ENCODE measurements at places on chromosomes 2 and 18.

GRCh38 chr2:79547568-79547967 lies 34.7 kb downstream of the CTNNA2 start:
- no peak for DNase-seq

- no peak for DNase-seq
These were observed 1162.8 kb upstream of the TMEFF2 start for GRCh38 chr2:193357508-193357907.

GRCh38 chr18:79940126-79940813 lies 11.2 kb downstream of the SLC66A2 start:
- DNase-seq, result no peak

- DNase-seq, result no peak
These were observed 185.5 kb upstream of the SETBP1 start for GRCh38 chr18:44495151-44495550.

- DNase-seq, result no peak
These were observed 1.4 kb downstream of the ST8SIA5 start for GRCh38 chr18:46755315-46756024.

DNA sequence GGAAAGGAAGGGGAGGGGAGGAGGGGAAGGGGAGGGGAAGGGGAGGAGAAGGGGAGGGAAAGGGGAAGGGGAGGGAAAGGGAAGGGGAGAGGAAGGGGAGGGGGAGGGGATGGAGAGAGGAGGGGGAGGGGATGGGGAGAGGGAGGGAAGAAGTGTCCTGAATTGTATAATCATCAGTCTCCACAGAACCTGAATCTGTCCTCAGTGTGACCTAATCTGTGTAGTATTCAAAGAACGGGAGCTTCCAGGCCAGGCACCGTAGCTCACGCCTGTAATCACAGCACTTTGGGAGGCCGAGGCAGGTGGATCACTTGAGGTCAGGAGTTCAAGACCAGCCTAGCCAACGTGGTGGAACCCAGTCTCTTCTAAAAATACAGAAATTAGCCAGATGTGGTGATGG lies 41.1 kb upstream of the CCDC150 start:
- DNase-seq, result no peak

- DNase-seq, result no peak
These were observed 49.8 kb upstream of the LGALSL start for GRCh38 chr2:64404002-64404731.

DNA sequence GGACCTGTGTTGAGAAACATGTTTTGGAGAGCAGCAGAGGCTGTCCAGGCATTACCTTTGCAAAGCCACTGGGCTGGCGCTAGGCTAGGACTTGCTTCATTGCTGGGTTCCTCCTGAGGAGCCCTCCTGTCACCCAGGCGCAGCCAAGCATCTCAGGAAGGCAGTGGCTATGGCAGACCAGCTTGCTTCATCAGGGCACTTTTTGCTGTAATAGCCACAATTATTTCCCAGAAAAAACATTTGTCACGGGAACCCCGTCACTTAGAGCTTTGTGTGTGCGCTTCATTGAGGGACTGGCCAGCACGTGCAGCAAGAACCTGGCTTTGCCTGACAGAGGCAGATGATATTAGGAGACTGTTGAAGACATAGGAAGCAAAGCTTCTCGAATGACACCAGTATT lies 36.4 kb downstream of the SLC20A1 start:
- peak; percentile 8 for DNase-seq

DNA sequence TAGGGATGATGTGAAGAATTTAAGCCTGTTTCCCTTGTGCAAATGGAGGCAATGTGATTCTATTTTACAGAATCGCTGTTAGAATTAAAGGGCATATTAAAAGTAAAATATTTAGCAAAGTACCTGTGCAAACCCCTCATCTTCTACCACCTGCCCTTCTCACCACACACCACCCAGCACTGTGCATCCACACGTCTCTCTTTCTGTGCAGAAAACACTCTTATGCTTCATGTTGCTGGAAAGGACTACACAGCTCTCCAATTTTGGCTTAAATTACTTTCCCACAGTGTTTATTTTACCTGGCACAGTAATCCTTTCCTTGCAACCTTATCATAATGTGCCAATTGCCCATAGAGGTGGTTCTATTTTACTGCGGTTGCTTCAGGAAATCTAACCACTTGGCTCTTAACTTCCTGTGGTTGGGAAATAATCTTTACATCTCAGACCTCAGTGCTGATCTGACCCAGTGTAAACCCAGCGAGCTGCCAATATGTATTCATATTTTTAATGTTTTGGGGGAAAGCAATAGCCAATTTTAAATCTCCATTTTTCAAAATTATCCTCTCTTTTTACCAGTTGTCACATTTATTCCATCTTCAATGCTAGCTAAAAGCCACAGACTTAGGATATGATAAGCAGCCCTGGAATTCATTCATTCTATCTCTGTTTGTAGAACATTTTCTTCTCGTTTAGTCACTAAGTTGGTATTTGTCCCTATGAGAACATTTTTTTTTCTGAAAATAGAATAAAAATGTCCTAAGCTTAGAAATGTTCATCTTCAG lies 250.9 kb downstream of the DSEL start:
- no peak for DNase-seq

- no peak for DNase-seq
These were observed 310.8 kb downstream of the PIEZO2 start for GRCh38 chr18:10838553-10838952.

GRCh38 chr2:188478724-188479123 lies 187.1 kb downstream of the GULP1 start:
- DNase-seq, result no peak

DNA sequence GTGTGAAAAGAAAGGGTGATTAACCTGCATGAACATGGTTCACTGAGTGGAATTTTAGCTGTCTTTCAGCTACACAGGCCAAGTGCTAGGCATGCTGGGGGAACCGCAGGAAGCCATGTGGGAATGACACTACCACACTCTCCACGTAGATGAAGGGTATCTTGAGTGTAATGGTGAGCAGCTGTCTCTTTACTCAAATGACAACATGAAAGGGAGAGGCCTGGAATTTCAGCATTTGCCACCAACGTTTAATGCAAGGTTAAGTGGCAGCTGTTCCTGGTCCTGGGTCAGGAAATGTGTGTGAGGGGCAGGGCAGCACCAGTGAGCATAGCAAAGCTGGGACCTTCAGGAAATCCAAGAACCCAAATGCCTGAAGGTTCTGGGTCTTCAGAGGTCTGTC lies 588.4 kb downstream of the SLC4A3 start:
- DNase-seq, result no peak

- no peak for DNase-seq
These were observed 22.7 kb downstream of the SP5 start for GRCh38 chr2:170737821-170738220.

DNA sequence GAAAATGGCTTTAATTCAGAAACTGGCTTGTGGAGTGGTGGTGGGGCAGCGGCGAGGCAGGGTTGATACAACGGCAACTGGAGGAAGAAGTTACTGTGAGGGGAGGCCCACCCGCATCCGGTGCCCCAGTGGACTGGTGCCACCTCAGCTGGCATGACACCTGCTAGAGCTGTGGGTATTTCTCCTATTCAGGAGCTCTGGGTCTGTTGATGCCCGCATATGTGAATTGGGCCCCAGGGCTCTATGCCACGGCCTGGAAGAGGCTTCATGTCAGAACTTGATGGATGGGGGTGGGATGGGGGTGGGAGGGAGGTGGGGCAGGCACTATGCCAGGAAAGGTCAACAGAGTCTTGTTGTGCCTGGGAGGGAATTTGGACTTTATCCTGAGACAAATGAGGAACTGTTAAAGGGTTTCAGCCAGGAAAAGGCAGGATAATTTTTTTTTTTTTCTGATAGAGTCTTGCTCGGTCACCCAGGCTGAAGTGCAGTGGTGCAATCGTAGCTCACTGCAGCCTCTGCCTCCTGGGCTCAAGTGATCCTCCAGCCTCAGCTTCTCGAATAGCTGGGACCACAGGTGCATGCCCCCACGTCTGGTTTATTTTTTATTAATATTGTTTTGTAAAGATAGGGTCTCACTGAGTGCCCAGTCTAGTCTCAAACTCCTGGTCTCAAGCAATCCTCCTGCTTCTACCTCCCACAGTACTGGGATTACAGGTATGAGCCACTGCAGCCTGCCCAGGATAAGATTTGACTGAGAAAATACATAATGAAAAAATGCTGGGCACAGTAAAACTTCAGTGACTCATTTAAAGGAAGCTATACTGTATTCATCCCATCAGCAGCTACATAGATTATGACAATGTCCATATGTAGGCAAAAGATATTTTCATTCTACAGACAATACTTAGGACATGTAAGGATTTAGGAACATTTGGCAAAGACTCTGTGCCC lies 52.6 kb downstream of the SH2D6 start:
- peak; percentile 7 for DNase-seq

DNA sequence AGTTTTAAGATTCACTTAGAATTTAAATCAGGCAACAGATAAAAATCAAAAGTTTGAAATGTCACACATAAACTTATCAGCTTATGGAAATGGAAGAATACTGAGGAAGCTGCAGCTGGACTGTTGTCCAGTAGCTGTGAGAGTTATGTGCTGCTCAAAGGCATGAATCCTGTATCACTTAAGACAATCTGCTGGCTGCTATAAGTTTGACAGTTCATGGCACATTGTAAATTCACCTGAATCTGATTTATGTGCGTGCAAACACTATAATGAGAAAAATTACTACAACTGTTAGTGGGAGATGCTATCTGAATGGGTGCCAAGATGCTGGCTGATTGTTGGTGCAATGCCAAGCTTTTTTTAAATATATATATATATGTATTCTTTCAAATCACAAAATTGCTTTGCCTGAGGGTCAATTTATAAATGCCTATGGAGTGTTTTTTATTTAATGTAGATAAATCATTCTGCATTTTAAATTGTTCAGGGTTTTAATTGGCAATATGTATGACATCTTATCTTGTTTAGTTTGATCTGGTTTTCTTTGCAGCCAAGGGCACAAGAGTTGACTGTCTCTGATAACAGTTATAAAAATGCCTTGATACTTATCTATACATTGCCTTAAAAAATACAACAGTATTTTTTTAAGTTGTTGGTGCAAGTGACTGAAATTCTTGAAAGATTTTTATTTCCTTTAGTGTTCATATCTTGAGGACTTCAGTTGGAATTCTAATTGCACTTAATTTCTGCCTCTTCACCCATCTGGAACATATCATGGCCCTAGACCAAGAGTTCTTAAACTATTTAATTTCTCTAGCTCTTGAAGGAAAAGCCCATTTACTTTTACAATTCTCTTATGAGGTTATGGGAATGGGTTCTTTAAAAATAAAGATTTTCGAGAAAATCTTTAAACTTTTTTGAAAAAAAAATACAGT lies 48.7 kb downstream of the CAVIN2 start:
- DNase-seq, result no peak

- no peak for DNase-seq
These were observed 8.7 kb upstream of the GKN2 start for GRCh38 chr2:68961380-68961779.
